Sciatic nerve (tissue), 2 donors: ENCODE measurements at places on chromosomes 11 and 22.
A peak's percentile ranks its signal among the peaks of the same experiment; 100 is the strongest.

GRCh38 chr11:70192666-70193410 lies 10.3 kb upstream of the FADD start:
- DNase-seq, result no peak

GRCh38 chr22:21961127-21961867 lies 8.6 kb upstream of the PPM1F start:
- DNase-seq, result no peak

DNA sequence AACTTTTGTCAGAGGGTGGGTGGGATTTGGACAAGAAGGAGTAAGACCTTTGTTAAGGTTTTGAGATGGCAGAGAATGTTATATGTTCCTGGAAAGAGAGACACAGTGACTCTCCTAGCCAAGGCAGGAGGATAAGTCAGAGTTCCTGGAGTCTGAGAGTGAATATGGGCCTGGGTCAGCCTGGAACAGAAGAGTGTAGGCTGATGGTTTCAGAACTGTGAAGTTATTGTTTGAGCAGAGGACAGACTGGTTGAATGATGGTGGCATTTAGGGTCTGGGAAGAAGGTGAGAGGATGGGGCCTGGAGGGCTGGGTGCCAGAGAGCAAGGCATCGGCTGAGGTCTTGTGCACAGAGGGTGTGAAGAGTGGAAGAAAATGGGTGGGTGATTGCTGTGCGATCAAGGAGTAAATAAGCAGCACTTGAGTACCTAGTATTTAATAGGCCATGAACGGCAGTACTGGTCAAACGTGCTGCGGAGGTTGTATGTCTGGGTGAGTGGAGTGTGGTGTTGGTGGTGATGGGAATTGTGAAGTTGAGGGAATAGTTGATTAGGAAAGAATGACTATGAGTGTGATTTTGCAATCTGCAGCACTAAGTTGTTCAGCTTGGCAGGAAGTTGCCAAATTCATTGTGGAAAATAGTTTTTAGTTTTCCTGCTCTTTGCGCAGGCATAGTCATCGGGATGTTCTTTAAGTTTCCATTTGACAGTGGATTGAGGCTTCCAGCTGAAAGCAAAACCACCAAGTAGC lies 1.8 kb downstream of the PANX1 start:
- no peak for DNase-seq

DNA sequence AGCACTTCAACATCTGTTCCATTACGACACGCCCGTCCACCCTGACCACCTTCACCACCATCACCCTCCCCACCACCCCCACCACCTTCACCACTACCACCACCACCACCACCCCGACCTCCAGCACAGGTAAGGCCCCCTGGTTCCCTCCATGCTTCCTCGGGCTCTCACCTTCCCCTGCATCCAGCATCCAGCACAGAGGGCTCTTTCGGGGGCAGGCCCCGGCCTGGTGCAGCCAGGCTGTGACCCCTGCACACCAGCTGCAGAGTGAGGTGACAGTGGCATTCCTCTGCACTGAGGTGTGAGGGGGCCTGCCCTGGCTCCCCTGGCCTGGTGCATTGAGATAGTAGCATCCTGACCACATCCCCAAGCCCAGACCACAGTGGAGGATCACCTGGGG lies 18.2 kb downstream of the MUC2 start:
- no peak for DNase-seq

DNA sequence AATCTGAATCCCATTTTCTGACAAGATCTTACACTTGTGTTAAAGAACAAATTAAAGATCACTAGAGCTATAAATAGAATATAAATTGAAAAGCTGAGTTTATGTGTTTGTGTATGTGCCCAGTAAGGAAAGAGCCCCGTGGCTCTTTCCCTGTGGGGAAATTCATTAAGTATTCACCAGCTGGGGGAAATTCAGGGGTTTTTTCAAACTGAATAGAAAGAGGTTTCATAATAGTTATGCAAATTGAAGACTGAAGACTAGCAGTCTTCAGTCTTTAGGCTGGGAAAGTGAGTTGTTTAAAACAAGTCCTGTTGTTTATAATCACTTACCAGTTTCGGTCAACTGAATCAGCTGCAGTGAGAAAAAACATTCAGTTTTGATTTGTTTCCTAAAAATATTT lies 11.3 kb upstream of the MS4A7 start:
- no peak for DNase-seq

DNA sequence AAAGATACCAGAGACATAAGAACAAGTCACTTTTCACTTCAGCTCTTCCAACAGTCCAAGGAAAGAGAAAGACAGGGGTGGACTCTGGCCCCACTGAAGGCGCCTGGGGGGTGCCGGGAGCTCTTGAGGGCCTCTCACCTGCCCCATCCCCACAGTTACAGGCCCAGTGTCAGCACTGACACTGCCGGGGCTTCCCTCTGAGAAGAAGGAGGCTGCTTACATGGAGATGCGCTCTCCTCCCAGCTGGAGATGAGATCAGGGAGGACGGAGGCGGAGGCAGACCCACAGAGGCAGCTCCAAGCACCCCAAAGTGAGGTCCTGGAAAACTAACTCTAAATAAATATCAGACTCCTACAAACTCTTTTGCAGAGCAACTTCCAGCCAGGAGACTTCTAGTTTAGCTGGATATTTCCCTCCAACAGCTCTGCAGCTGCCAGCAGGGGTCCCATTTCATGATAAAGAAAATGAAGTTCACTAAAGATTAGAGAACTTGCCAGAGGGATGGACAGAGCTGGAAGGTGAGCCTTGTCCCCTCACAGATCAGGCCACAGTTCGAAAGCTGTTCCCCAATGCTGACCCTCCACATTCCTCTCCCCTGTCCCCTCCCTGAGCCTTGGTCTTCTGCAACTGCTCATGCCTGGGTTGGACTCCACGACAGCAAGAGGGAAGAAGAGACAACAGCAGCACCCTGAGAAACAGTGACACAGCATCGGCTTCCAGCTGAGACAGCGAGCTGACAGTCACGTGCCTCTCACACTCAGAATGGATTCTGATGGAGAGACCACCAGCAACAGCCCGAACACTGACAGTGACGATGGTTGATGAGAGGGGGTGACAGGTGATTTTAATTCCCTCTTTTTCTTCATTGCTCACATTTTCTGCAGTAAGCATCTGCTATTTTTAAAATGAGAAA lies 5.8 kb downstream of the CARS1 start:
- no peak for DNase-seq

DNA sequence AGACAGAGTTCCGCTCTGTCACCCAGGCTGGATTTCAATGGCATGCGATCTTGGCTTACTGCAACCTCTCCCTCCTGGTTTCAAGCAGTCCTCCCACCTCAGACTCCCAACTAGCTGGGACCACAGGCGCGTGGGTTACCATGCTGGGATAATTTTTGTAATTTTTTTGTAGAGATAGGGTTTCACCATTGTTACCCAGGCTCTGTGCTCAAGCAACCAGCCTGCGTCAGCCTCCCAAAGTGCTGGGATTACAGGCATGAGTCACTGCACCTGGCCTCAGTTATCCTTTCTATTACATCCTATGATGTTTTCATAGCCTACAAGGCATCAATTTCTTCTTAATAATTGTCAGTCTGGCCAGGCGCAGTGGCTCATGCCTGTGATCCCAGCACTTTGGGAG lies 36.5 kb downstream of the LRRC74B start:
- no peak for DNase-seq

DNA sequence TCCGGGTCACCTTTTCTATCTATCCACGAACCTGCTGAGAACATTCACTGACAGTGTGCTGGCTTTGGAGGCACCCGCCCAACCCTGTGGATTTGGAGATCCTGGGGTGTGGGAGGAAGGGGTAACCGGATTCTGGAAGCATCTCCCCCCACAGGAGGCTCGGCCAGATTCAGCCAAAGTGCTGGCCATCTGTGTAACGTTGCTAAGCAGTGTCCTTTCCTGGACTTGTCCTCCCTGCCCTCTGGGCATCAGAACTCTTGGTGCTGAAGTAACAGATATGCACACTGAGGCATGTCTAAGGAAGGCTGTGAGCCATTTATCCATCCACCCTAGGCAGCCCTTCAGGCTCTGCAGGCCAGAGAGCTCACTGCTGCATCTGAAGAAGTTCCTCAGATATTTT lies 85.7 kb downstream of the SNX19 start:
- DNase-seq, result no peak

- peak; percentile 90 for DNase-seq
Observed at GRCh38 chr11:72831521-72832300, 17.5 kb downstream of the ATG16L2 start.

DNA sequence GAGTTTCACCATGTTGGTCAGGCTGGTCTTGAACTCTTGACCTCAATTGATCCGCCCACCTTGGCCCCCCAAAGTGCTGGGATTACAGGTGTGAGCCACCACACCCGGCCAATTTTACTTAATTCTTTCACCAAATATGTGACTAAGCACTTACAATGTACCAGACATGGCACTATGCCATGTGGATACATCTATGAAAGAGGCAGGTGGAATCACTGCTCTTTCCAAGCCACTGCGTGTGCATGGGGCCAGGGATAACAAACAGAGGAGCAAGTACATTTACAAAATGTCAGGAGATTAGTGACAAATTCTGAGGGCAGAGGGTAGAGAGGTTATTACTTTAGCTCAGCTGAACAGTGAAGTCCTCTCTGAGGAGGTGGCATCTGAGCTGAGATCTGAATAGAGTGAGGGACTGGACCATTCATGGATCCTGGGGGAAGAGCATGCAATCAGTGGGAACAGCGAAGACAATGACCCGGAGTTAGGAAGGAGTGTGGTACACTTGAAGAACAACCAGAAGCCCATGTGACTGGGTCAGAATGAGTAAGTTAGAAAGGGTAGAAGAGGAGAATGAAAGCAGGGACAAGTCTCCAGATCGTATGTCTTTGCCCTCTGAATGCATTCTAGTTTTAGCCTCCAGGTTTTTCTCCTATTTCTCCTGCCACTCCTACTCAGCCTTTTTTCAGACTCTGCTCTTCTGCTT lies 38.3 kb upstream of the GRAMD1B start:
- no peak for DNase-seq

GRCh38 chr11:133946541-133947318 lies 10.0 kb downstream of the IGSF9B start:
- DNase-seq, result no peak

GRCh38 chr11:130122141-130122575 lies 37.4 kb upstream of the ST14 start:
- DNase-seq, result no peak

DNA sequence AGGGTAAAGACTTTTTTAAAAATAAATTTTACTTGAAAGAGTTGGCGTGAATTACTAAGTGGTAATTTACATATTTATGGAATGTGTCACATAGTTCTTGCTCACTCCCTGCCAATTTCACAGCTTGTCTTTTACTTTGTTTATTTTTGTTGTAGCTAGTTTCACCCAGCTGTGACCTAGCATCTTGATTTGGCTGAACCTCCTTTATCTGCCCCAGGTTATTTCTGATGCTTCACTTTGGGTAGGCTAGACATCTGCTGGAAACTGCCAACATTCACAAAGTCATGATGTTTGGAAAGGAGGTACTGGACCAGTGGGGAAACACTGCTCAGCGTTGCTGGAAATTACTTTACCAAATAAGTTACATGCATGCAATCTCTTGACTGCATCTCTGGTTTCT lies 1676.0 kb upstream of the RAG2 start:
- no peak for DNase-seq

GRCh38 chr11:82858556-82859091 lies 41.6 kb downstream of the PRCP start:
- no peak for DNase-seq

- no peak for DNase-seq
Observed at GRCh38 chr11:84260862-84261261, 974.7 kb upstream of the CCDC90B start.
